ENCODE measurements at places on chromosomes 1 and 21.

- no peak for DNase-seq
Observed at GRCh38 chr1:45275054-45275453, 51.6 kb upstream of the HPDL start.

- no peak for DNase-seq
Observed at GRCh38 chr1:47682786-47683350, 245.0 kb downstream of the FOXD2 start.

DNA sequence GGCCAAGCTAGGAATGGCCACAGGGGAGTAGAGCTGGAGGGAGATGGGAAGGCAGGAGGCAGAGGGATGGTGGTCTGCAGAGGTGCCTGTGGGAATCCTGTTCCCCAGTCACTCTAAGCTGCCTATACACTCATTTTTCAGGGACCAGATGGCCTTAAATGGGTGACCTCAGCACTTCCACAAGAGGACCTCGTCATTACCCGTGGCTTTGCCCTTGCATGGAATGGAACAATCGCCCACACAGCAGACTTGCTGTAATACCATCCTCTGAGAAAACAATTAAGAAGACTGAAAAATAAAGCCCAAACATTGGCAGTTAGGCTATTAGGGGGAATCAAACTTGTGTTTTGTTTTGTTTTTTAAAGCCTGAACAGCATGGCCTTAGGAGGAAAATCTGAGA lies 12.9 kb upstream of the TNN start:
- no peak for DNase-seq

DNA sequence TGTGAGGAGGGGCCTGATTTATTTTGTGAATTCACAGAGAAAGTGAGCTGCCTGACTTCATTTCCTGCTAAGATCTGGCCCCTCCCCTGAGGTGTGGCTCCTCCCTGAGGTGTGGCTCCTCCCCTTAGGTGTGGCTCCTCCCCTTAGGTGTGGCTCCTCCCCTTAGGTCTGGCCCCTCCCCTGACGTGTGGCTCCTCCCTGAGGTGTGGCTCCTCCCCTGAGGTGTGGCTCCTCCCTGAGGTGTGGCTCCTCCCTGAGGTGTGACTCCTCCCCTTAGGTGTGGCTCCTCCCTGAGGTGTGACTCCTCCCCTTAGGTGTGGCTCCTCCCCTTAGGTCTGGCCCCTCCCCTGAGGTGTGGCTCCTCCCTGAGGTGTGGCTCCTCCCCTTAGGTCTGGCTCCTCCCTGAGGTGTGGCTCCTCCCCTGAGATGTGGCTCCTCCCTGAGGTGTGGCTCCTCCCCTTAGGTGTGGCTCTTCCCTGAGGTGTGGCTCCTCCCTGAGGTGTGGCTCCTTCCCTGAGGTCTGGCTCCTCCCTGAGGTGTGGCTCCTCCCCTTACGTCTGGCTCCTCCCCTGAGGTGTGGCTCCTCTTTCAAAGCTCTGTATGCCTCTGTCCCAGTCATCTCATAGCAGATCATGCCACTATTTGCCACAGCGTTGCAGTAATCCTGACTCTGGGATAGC lies 26.9 kb upstream of the LRRC3 start:
- peak; percentile 15 for DNase-seq

- DNase-seq, result no peak
Observed at GRCh38 chr21:43371786-43372185, 55.1 kb downstream of the SIK1 start.

All from M059J (cell line).